CD4-positive, alpha-beta T cell treated with Interleukin-17A for 1 hour (primary cell): ENCODE measurements at places on chromosomes 7 and 10.
A peak's percentile ranks its signal among the peaks of the same experiment; 100 is the strongest.

DNA sequence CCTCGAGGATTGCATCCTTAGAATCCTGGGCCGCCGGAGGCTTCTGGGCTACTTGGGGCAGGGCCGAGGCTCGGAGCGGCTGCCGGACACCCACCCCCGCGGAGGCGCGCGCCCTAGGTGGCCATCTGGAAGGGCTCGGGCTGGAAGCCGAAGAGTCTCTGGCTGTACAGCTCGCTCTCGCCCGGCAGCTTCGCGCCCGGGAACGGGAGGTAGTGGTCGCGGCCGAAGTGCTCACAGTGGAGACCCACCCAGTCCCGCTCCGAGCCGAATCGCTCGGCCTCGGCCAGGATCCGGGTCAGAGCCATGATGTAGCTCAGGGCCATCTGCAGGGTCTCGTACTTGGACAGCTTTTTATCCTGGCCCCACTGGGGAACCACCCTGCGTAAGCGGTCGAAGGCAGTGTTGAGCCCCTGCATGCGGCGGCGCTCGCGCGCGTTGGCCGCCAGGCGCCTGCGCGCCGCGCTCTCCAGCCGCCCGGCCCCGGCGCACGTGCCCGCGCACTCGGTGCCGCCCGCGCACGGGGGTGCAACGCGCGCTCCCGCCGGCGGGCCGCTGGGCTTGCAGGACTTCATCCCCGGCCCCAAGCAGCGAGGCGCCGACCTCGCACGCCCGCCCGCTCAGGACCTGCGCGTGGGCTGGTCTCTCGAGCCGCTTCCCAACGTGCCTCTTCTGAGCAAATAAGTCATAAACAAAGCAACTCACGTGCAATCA lies 652 bp downstream of the ATOH7 start:
- DNase-seq = peak; percentile 13

GRCh38 chr7:17679458-17679857 lies 260.8 kb downstream of the SNX13 start:
- DNase-seq = no peak

GRCh38 chr10:46042527-46042926 lies 3.5 kb downstream of the MSMB start:
- no peak for DNase-seq

GRCh38 chr7:96530786-96531185 lies 178.9 kb downstream of the SEM1 start:
- DNase-seq = no peak

DNA sequence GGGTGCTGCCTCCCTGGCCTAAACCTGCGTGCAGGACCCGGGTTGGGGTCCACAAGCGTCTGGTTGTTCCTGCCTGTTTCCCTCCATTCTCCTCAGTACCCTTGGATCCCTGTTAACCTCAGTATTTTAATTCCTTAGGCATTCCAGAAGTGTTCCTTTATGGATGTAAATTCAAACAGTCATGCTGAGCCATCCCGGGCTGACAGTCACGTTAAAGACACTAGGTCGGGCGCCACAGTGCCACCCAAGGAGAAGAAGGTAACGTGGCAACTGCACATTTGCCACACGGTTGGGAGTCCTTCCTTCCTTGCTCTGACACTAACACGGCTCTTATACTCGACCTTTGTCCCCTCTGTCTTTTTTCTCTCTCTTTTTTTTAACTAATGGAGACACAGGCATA lies 187.1 kb downstream of the ARHGAP21 start:
- no peak for DNase-seq

GRCh38 chr7:94244760-94245159 lies 149.9 kb upstream of the COL1A2 start:
- no peak for DNase-seq

GRCh38 chr7:70480927-70481569 lies 650.9 kb upstream of the GALNT17 start:
- no peak for DNase-seq

DNA sequence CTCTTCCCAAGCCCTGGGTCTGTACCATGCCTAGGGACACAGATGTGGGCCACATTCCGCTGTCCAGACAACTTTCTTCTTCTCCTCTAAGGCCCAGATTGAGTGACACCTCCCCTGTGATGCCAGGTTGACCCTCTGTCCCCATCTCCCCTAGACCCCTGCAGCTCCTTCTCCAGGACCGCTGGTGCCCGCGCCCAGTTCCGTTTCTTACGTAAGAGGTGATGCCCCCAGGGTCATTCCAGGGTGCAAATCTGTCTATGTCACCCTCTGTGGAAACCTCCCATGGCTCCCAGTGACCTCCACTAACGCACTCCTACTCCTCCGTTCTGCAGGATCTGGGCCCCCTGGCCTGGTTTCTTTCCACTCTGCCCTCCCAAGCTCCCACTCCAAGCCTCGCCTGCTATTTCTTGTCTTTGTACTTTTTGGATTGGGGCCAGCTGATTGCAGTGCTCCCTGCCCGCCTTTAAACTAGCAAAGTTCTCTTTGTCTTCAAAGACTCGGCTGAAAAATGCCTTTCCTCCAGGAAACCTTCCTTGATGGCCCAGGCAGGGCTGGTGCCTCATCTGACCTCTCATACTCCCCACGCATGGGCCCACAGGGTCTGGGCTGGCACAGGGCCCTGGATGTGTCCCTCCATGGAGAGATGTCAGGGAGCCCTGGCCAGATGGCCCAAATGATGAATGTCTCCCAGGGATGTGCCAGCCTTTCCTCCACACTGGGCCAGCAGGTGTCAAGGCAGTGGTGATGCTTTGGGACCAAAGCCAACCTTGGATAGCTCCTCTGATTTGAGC lies 21.3 kb upstream of the ELN start:
- no peak for DNase-seq

DNA sequence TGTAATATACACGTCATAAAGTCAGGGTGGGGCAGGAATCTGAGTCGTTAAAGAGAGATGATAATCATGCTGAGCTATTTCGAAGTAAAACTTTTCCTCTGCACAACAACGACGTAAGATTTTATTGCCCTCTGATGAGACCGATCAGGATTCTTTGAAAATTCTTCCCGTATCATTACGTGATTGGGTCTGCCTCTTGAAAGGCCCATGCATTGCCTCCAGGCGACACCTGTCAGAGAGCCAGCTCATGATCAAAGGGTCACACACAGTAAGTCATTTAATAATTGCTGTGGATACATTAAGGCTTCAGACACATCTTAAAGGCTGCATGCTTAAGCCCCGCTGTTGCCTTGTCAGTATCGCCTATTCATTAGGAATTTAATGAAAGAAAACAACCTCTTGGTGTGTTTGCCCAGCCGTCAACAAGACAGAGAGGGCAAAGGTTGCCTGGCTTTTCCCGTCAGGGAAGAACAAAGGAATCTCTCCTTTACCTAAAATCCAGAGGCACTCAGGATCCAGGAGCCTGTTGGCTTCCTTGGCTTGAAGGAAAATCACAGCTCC lies 189.0 kb upstream of the SH2B2 start:
- no peak for DNase-seq

GRCh38 chr10:36254199-36254598 lies 612.1 kb upstream of the FZD8 start:
- DNase-seq = no peak

GRCh38 chr7:25054819-25055519 lies 70.1 kb downstream of the CYCS start:
- no peak for DNase-seq

- DNase-seq = no peak
Measured at GRCh38 chr10:34198953-34199352, 616.1 kb downstream of the PARD3 start.

DNA sequence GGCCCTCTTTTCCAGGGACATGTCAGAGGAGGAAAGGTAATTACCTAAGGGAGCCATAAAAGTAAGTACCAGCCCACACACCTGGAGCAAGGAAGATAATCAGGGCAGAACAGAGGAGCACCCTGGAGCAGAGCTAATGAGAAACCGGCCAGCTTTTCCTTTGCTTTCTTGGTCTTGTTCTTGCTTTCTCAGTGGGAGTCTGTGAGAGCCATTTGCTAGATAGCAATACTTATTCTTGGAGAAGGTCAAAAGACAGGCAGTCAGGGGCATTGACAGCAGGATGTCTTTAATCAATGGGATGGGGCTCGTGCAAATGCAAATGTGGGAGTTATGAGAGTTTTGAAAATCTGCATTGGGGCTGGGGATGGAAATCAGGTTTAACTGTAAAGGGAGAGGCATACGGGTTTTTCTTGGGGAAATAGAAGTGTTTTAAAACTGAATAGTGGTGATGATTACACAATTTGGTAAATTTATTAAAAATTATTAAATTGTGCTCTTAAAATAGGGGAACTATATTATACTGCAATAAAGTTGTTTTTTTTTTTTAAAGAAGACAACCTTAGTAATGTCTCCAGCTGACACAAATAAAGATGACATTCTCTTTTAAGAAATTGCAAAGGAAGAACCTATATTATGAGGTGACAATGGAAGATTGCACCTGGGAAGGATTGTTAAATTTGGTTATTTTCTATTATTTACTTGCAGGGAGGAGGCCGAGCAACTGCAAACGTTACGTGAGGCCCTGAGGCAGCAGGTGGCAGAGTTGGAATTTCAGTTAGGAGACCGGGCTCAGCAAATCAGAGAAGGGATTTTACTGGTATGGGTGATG lies 35.6 kb upstream of the PPP1R17 start:
- DNase-seq = no peak

- no peak for DNase-seq
Measured at GRCh38 chr7:72785166-72785955, 42.6 kb downstream of the TYW1B start.

DNA sequence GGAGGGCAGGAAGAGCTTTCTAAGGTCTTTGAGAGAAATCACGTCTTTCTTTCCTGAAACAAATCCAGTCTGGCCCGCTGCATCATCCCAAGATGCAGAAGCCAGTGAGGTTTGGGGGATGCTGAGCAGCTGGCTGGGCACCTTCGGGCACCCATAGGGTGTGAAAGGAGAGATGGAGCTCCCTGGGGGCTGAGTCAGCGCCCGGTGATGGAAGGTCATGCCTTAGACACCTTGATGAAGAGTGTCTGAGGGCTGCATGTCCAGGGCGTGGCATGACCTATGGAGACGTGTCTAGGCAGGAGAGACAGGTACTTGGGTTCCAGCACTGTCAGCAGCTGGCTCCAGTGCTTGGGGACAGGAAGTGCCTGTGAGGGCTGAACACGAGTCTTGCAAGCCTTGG lies 88.3 kb downstream of the GOLGA7B start:
- no peak for DNase-seq

DNA sequence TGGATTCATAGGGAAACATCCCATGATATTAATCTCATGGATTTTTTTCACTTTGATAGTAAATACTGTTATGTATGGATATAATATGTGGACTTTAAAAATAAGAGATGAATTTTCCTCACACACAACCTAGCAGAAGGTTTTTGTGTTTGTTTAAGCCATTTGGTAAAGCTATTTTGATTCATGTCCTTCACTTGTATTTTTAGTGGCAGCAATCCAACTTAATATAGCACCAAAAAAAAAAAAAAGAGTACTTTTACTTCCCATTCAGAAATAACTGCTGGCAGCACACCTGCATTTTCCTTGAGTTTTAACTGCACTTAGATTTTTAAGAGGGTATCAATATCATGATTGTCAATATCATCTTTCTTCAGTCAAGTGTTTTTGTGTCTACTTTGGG lies 60.0 kb downstream of the MCMBP start:
- no peak for DNase-seq

- DNase-seq = no peak
Measured at GRCh38 chr7:135197343-135197742, 14.0 kb downstream of the WDR91 start.

DNA sequence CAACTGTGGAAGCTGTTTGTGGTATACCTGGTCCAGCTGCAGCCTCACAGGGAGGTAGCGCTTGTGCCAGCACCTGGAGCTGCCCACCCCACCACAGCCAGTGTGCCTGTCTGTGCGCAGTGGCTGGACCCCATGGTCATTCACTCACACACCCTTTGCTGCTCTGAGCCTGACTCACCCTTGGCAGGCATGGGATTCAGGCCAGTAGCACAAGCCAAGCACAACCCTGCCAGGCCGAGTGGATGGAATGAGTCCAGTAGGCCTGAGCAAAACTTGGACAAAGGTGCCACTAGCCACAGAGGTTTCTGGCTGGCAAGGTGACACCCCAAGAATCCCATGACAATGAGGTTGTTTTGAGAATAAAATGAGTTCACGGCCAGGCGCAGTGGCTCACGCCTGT lies 19.0 kb downstream of the RBM48 start:
- DNase-seq = no peak
